Stomach (tissue), 19 donors: ENCODE measurements at places on chromosomes 13 and 19. TPM values are rescaled to one million over a fixed set of nuclear protein-coding genes. Genes with fewer than 3 reads are reported as not detected.

DNA sequence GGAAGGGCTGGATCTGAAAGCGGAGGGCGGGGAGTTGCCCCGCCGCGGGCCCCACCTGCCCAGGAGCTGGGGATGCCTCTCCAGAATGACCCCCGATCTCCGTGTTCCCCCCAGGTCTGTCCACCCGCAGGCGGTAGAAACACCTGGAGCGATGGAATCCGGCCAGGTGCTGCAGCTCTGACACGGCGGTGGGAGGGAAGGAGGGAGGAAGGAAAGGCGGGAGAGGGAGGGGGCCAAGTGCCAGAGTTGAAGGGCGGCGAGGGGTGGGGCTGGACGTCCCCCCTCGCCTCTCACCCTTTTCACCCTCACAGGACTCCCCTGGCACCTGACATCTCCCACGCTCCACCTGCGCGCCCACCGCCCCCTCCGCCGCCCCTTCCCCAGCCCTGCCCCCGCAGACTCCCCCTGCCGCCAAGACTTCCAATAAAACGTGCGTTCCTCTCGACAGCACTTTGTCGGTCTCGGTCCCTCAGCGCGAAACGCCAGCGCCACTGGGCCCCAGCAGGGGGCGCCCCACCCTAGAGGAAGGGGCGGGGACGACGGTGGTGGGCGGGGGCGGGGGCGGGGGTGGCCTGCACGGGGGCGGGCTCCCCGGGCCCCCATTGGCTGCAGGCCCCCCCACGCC, 337 bp upstream of the FXYD7 start:
- DNase-seq: peak; percentile 82
- H3K27me3 ChIP-seq: peaks cover 16% of the 10 kb centered on the region
- H3K4me1 ChIP-seq: peaks cover 24% of the 10 kb centered on the region
- no peaks in the 10 kb centered on the region for H3K36me3 ChIP-seq
- peak overlapping the region; percentile 16 for H3K4me3 ChIP-seq

DNA sequence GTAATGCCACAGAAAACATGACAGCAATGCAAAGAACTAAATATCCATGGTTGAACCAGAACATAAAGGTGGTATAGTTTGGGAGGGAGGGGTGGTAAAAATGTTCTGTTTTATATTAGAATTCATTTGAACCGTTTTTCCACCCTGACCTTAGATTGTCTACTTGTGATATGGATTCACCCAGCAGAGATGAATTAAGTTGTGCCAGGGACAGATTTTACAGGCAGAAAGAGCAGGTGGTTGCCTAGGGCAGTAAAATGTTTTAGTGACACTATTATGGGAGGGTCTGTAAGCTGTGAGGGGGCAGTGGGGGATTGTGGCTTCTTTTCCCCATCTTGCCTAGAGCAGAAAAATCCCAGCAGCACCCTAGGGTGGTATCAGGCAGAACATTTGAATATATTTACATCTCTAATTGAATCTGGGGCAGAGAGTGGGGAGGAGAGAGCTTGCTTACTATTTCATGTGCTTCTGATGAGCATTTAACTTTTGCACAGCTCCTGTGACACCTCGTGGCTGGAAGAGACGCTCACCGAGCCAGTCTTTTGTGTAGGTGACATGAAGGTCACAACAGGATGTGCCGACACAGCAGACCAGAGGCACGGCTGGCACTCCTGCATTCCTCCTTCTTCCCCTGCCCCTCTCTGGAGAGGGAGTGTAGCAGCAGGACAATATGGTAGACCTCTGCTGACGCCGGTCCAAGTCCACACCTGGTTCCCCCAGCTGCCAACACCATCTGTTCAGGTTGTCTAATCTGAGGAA, 452.3 kb downstream of the IRS2 start:
- H3K36me3 ChIP-seq: no peaks in the 10 kb centered on the region
- DNase-seq: no peak
- H3K4me3 ChIP-seq: no peak overlapping the region
- no peaks in the 10 kb centered on the region for H3K4me1 ChIP-seq
- no peak overlapping the region for H3K27ac ChIP-seq

DNA sequence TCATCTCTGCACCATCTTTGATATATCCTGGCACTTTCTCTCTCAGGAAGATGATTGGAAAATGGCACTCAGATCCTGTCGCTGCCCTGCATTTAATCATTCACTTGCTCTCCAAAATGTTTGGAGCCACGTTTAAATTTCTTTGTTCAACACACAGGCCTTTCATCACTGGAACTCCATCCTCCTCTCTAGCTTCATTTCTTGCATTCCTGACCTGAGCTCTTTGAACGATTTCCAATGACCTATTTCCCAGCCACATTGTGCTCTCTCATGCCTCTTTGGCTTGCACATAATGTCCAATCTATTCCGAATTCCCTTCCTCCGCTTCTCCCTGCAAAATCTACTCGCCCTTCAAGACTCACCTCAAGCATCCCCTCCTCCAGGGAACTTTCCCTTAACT, 287.4 kb upstream of the NBEA start:
- no peak for DNase-seq
- H3K27ac ChIP-seq: no peak overlapping the region
- H3K36me3 ChIP-seq: no peaks in the 10 kb centered on the region
- H3K27me3 ChIP-seq: no peaks in the 10 kb centered on the region
- H3K4me3 ChIP-seq: no peak overlapping the region

DNA sequence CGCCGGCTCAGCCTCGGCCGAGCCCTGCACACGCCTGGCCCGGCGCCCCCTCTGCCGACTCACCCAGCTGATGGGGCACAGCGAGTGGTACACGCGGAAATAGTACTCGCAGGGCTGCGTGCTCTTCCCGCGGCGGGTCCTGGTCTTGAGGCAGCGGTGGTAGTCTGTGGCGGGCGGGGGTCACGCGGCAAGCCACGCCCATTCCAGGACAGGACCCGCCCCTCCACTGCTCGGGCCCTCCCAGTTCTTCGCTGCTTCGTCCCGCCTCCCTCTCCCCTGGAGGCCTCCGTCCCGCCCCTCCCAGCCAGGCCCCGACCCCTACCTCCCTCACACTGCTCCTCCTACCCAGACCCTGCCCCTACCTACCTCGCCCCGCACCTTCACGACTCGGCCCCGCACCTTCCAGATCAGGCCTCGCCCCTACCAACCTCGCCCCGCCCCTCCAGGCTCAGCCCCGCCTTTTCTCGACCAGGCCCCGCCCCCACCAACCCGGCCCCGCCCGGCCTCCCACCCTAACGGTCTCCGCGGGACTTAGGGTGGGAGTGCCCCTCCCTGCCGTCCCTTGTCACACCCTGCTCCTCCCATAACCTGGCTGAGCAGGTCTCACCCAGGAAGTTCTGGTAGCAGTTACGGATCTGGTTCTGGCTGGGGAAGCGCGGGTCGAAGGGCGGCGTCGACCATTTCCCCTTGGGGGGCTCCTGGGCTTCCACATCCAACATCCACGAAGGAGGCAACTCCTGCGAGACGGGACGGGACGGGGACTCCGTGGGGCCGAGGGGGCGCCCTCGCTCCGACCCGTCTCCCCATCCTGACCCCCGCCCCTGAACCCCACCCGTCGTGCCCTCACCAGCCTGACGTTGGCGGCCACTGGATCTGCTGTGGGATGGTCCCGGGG, 469 bp downstream of the COX6B2 start:
- H3K27me3 ChIP-seq: peaks cover 27% of the 10 kb centered on the region
- H3K4me3 ChIP-seq: peak overlapping the region; percentile 40
- peaks cover 24% of the 10 kb centered on the region for H3K4me1 ChIP-seq
- peak; percentile 85 for DNase-seq

The ZNF649 gene
- 23.3 TPM for total RNA-seq

DNA sequence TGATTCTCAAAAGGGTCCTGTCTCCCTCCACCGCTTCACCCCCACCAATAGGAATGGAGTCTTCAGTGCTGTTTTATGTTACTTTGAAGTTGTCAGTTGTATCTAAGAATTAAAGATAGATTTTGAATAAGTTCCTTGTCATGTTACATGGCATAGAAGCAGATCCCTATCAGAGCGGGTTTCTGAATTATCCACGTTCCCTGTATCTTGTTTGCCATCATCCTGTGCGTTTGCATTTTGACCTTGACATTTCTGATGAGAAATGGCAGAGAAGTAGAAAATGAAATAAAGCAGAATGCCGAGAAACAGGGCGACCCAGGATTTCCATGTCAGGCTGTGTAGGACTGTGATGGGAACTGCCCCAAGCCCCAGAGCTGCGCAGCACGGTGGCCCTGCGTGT, 120.7 kb upstream of the RNF113B start:
- H3K27ac ChIP-seq: no peak overlapping the region
- H3K27me3 ChIP-seq: no peaks in the 10 kb centered on the region
- H3K36me3 ChIP-seq: no peaks in the 10 kb centered on the region
- H3K4me1 ChIP-seq: peaks cover 78% of the 10 kb centered on the region
- DNase-seq: no peak

- peak; percentile 88 for DNase-seq
- no peaks in the 10 kb centered on the region for H3K36me3 ChIP-seq
- H3K27ac ChIP-seq: peak overlapping the region; percentile 91
- no peaks in the 10 kb centered on the region for H3K27me3 ChIP-seq
These were observed 594 bp downstream of the URI1 start for GRCh38 chr19:29942404-29943261.

The IFNL1 gene
- total RNA-seq: not detected

DNA sequence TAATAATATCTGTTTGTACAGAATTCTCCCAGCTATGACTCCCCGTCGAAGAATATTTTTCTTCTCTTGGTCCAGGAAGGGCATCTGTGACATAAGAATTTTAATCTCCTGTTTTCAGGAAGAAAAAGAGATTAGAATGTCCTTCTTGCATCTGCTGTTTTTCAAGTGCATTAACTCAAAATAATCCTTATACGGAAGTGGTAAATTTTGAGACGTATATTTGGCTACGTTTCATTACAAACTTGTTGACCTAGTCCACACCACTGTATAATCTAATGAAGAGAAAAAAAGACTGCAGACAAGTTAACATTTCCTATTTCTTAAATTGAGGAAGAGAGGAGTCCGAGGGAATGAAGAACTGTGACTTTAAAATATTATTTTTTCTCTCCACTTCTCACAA, 959.9 kb downstream of the DIAPH3 start:
- H3K36me3 ChIP-seq: no peaks in the 10 kb centered on the region
- no peaks in the 10 kb centered on the region for H3K4me1 ChIP-seq
- no peaks in the 10 kb centered on the region for H3K27me3 ChIP-seq
- no peak for DNase-seq
- H3K27ac ChIP-seq: no peak overlapping the region

The XPO4 gene
- total RNA-seq: 35.0 TPM

The MAMSTR gene
- not detected for total RNA-seq

- no peak overlapping the region for H3K27ac ChIP-seq
- no peaks in the 10 kb centered on the region for H3K27me3 ChIP-seq
- DNase-seq: no peak
- no peaks in the 10 kb centered on the region for H3K36me3 ChIP-seq
- H3K4me1 ChIP-seq: peaks cover 90% of the 10 kb centered on the region
- H3K4me3 ChIP-seq: no peak overlapping the region
These were observed 19.1 kb downstream of the LRCH1 start for GRCh38 chr13:46571909-46572595.

DNA sequence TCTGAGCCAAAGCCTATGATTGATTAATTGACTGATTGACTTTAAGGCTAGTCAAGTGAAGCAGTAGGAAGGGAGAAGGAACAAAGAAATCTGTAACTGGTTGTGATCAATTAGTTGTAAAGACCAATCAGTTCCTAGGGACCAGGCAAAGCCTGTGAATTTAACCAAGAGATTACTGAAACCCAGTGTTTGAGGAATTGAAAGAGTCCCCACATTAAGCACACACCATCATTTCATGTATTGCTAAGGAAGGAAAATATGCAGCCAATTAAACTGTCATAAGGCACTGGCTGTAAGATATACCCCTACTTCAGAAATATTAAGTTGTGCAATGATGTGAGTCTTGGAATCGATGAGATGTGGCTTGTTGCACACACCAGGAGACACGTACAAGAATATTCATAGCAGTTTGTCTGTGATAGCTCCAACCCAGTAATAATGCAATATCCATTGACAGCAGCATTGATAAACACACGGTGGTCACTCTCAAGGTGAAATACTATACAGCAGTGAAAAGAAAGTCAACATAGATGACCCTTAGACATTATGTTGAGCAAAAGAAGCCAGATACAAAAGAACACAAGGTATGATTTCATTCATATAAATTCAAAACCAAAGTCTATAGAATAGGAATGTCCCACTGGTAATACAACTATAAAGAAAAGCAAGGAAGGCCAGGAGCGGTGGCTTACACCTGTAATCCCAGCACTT, 9.0 kb downstream of the C19orf47 start:
- no peak overlapping the region for H3K27ac ChIP-seq
- H3K4me1 ChIP-seq: peaks cover 13% of the 10 kb centered on the region
- no peak overlapping the region for H3K4me3 ChIP-seq
- H3K27me3 ChIP-seq: no peaks in the 10 kb centered on the region
- H3K36me3 ChIP-seq: peaks cover 62% of the 10 kb centered on the region

DNA sequence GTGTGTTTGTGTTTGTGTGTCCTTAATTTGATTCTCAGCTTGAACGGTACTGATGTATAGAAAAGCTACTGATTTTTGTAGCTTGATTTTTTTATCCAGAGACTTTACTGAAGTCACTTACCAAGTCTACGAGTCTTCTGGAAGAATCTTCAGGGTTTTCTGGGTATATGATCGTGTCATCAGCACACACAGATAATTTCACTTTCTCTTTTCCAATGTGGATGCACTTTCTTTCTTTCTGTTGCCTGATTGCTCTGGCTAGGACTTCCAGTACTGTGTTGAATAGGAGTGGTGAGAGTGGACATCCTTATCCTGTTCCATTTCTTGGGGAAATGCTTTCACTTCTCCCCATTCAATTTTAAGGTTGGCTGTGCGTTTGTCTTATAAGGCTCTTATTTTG, 7.9 kb upstream of the LILRB1 start:
- H3K4me3 ChIP-seq: no peak overlapping the region
- no peak overlapping the region for H3K27ac ChIP-seq
- no peaks in the 10 kb centered on the region for H3K36me3 ChIP-seq
- H3K27me3 ChIP-seq: peaks cover 14% of the 10 kb centered on the region

The ZGLP1 gene
- not detected for total RNA-seq

The OLFM2 gene
- total RNA-seq: not detected

DNA sequence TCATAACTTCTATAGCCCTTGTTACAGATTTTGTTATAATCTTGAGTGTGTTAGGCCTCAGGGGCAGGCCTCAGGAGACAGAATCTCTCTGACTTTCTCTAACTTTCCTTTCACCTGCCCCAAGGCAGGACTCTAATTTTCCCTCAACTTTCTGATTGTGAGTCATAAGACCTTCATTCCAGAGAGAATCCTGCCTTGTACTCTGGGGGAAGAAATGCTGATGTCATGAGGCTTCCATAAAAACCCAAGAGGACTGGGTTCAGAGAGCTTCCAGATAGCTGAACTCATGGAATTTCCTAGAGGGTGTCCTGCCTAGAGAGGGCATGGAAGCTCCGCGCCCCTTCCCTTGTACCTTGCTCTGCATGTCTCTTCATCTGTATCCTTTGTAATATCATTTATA, 5.3 kb upstream of the KBTBD6 start:
- no peak for DNase-seq
- H3K4me1 ChIP-seq: peaks cover 9% of the 10 kb centered on the region
- no peaks in the 10 kb centered on the region for H3K36me3 ChIP-seq
- H3K27ac ChIP-seq: no peak overlapping the region

DNA sequence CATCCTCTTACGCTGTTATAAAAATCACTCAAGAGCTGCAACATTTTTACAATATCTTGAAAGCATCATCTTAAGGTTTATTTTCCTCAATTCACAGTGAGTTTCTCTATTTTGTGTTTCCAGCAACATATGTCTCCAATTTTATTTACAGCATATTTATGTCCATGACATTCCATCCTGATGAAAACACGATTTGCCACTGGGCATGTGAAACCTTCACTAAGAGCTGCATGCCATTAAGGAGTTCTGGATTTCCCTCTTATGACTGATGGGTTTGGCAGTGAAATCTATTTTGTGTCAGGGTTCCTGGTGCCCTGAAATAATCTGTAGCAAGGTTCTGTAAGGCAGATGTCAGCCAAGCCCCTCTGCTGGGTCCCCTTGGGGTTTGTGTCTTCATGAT, 527.6 kb upstream of the KLF12 start:
- no peak overlapping the region for H3K27ac ChIP-seq
- no peak for DNase-seq
- H3K36me3 ChIP-seq: no peaks in the 10 kb centered on the region
- no peaks in the 10 kb centered on the region for H3K4me1 ChIP-seq
